NCI-H1048 (cell line): ENCODE measurements at places on chromosomes 1 and 21.

- DNase-seq: no peak
These were observed 7.0 kb downstream of the NAV1 start for GRCh38 chr1:201545851-201546492.

- DNase-seq: no peak
These were observed 23.5 kb downstream of the ASAP3 start for GRCh38 chr1:23460519-23460918.

DNA sequence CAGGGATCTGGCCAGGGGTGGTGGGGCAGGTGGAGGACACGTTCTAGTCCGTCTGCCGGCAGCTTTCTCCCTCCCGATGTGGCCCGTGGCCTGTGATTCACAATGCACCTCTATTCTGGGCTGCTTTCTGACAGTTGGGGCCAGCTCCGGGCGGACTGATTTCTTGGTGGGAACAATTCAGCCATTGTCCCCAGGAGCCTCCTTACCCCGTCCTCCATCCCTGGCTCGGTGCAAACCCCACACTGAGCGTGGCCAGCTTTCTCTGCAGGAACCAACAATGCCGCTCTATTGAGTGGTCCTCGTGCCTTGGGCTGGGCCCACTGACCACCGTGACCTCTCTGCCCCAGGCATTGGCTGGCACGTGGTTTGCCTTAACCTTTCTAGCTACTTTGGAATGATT is 29.7 kb downstream of the PADI2 start:
- no peak for DNase-seq

DNA sequence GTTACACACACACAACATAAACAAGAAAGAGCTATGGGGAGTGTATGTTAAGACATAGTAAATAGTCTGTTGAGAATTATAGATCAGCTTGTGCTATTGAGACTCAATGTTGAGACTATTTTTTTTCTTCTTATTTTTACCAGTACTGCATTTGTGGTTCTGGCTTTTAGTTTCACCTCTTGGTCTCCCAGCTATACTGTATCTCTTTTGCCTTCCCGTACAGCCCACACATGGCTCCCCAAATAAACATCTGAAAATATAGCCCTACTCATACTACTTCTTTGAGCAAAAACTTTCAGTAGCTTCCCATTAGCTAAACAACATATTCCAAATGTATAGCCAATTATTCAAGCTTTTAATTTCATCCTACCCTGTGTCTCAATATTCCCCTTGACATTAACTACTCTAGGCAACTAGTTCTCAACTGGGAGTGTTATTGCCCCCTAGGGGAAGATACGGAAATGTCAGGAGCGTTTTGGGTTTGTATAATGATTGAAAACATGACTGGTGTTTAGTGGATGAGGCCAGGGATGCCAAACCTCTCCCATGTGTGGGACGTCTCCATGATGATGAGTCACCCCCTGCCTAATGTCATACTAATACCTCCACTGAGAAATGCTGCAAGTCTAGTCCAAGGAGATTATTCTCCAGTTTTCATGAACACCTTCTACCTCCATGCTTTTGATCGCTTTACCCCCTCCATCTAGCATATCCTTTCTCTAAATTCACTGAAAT is 6.8 kb downstream of the RPE65 start:
- DNase-seq: no peak

- no peak for DNase-seq
These were observed 4.0 kb upstream of the GPR3 start for GRCh38 chr1:27388337-27389005.
